Stimulated activated CD4-positive, alpha-beta T cell treated with anti-CD3 and anti-CD28 coated beads, Interleukin-12 subunit alpha, Interleukin-12 subunit beta, amount 100 ng/mL, for 4 hours (primary cell): ENCODE measurements at places on chromosomes 13 and 19.

GRCh38 chr13:91242652-91243051, 104.8 kb upstream of the MIR17HG start:
- no peak for DNase-seq

- DNase-seq: no peak
Observed at GRCh38 chr13:33611121-33611805, 206.7 kb upstream of the RFC3 start.

- no peak for DNase-seq
Observed at GRCh38 chr13:29471551-29471950, 123.9 kb downstream of the SLC7A1 start.

DNA sequence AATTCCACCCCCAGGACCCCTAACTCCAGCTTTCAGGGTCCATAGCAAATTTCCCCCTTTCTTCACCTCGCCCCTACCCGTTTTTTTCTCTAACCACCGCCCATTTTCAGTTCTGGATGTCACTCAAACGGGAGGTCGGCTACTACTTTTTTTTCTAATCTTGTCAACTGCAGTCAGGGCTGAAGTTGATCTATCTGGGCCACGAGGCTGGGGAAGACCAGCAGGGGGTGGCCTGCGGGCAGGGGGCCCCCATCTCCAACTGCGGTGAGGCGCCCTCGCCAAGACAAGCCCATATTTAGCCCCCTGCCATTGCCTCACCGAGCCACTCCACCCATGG, 748 bp downstream of the LHFPL6 start:
- DNase-seq: peak; percentile 6

GRCh38 chr13:20826843-20827560, 53.2 kb upstream of the EEF1AKMT1 start:
- DNase-seq: no peak

- DNase-seq: no peak
Observed at GRCh38 chr13:79228972-79229371, 177.1 kb downstream of the RBM26 start.

GRCh38 chr13:36405151-36405550, 27.1 kb upstream of the CCNA1 start:
- DNase-seq: no peak

- DNase-seq: no peak
Observed at GRCh38 chr19:8811315-8812172, 20.6 kb downstream of the ZNF558 start.

DNA sequence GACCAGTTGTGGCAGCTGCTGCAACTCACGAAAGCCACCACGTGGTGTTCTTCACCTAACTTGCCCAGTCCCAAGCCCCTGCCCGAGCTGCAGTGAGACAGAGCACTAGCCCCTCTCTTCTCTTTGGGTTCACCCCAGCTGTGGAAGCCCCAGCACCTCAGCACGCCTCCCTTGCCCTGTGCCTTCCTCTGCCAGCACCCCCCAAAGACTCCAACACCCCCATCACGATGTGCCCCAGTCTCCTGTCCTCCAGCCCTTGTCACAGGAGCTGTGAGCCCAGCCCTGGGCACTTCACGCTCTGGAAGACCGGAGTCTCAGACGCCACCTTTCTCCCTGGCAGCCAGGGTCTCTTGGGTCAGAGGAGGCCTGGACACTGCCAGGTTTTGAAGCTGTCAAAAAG, 2.2 kb upstream of the ZNF135 start:
- DNase-seq: no peak

GRCh38 chr13:39918620-39919236, 263.3 kb downstream of the COG6 start:
- DNase-seq: no peak

GRCh38 chr19:41753159-41753558, 2.2 kb upstream of the CEACAM6 start:
- DNase-seq: peak; percentile 81

- DNase-seq: no peak
Observed at GRCh38 chr13:98050041-98050466, 92.8 kb upstream of the FARP1 start.

DNA sequence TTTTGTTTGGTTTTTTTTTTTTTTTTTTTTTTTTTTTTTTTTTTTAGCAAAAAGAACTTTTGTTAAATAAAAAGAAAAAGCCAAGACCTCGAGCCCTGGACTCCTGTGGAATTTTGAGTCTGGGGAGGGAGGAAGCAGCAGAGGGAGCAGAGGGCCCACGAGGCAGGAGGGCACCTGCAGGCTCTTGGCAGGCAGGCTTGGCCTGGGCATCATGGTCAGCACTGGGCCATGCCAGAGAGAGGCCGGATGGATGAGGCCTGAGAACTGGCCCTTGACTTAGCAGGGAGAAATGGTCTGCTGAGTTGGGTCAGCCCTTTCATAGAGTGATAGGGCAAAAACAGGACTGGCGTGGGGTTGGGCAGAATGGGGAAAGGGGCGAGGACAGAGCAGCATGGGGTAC, 100.4 kb downstream of the GPR12 start:
- DNase-seq: no peak

- DNase-seq: no peak
Observed at GRCh38 chr13:29454931-29455481, 140.5 kb downstream of the SLC7A1 start.

DNA sequence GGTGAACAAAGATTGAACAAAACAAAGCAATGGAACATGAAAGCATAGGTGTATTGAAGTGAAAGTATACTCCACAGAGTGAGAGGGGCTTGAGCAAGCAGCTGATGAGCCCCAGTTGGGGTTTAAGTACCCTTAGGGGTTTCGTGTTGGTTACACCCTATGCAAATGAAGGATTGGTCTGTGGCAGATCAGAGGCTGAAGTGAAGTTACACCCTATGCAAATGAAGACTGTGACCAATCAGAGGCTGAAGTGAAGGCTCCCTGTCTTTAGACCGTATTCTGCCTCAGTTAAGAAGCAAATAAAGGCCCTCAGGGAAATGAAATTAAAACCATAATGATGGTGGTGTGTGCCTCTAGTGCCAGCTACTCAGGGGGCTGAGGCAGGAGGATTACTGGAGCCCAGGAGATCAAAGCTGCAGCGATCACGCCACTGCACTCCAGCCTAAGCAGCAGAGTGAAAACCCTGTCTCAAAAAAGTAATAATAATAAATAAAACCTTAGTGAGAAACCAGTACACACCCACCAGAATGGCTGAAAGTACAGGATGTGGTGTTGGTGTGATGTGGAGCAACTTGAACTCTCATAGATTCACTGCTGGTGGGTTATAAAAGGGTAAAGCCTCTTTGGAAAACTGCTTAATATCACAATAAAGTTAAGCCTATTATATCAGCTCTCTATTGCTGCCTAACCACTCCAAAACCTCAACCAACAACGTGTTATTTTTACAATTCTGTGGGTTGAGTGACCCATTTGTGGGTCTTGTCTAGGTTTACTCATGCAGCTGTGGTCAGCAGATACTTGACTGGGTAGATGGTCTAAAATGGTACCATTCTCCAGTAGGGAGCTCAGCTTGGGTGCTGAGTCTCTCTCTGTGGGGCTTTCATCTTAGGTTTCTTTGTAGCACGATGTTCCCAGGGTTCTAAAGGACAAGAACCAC, 12.8 kb upstream of the UPF3A start:
- DNase-seq: no peak

- DNase-seq: no peak
Observed at GRCh38 chr13:97205465-97205864, 16.7 kb upstream of the MBNL2 start.

DNA sequence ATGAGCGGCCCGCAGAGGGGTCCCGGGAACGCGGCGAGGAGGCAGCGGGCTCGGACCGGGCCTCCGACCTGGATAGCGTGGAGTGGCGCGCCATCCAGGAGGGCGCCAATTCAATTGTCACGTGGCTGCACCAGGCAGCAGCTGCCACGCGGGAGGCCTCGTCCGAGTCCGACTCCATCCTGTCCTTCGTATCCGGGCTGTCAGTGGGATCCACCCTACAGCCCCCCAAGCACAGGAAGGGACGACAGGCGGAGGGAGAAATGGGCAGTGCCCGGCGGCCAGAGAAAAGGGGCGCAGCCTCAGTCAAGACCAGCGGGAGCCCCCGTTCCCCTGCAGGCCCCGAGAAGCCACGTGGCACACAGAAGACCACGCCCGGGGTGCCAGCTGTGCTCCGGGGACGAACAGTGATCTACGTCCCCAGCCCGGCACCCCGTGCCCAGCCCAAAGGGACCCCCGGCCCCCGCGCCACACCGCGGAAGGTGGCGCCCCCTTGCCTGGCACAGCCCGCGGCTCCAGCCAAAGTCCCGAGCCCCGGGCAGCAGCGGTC, 10.7 kb downstream of the C19orf25 start:
- no peak for DNase-seq

GRCh38 chr19:41016488-41017071, 25.5 kb downstream of the CYP2B6 start:
- no peak for DNase-seq

DNA sequence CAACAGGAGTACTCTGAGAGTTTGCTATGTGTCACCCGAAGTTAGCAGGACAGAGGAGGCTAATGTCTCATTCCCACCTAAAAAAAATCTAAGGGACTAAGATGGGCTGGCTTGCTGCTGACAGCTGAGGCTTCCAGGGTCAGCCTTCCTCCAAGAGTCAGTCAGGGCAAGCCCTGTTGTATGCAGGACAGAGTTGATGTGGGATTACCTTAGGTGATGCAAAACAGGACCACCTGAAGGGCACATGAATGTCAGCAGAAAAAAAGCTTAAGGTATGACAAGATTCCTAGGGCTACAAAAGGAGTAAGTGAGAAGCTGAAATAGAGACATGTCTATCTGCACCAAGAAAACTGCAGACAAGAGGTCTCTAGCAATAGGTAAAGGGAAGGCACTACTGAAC, 151.5 kb downstream of the NHLRC3 start:
- DNase-seq: no peak

DNA sequence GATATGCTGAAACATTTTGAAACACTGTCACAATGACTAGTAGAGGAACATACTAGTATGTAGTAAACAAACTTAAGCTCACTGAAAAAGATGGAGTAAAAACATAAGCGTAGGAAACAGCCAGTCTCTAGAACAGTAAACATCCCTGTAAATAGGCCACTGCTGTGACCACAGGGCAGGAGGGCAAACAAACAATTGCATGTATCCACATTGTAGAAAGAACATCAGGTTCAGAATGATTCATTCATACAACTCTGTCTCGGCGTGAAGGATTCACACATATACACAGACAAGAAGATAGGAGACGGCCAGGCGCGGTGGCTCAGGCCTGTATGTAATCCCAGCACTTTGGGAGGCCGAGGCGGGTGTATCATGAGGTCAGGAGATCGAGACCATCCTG, 390.1 kb downstream of the IRS2 start:
- no peak for DNase-seq

GRCh38 chr19:38134540-38135149, 89.4 kb downstream of the DPF1 start:
- peak; percentile 6 for DNase-seq

GRCh38 chr13:103134271-103134670, 68.1 kb upstream of the SLC10A2 start:
- DNase-seq: no peak

GRCh38 chr13:84885868-84886267, 913.4 kb downstream of the SLITRK6 start:
- no peak for DNase-seq

- DNase-seq: no peak
Observed at GRCh38 chr13:65966991-65967451, 1263.1 kb downstream of the PCDH9 start.

- DNase-seq: no peak
Observed at GRCh38 chr13:47959468-47960247, 41.4 kb downstream of the SUCLA2 start.

DNA sequence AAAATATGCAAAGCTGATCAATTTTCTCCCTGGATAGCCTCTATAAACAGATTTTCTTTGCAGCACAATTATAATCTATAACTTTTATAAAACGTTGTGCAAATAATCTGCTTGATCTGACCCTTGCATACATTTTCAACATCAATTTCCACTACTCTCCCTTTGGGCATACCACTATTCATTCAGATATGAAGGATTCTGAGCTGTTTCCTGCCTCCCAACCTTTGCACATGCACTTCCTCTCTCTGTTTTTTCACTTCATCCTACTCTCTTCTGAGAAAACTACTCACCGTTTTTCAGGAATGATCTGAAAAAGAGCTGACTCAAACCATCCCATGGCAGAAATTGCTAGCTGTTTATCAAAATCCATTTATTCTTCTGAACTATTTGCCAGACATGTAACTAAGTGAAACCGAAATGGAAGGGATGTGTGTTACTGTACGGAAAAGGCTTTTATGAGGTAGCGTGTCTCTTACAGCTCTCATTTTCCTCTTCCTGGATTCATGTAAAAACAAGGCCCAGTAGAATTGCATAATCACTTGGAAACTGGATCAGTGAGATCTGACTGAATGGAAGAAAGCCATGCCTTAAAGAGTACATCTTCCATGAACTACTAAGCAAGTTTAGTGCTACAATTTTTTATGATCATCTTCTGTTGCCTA, 1447.3 kb upstream of the MIR17HG start:
- no peak for DNase-seq

GRCh38 chr19:2616741-2617392, 85.6 kb downstream of the GNG7 start:
- DNase-seq: no peak

DNA sequence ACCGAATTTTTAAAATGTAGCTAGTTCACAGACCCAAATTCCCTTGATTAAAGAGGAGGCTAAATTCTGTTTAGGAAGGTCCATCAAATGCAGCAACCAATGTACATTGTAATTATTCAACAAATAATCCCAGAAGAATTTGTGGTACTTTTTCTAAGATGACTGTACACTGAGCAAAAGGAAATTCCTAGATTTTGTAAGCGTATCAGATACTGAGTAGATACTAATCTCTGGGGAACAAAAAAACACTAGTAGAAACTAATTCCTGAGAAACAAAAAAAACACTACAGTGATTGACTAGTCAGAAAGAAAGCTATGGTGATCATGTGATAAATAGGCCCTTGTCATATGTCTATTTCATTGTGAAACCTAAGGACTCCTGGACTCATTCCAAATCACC, 246.1 kb downstream of the PCDH17 start:
- no peak for DNase-seq

DNA sequence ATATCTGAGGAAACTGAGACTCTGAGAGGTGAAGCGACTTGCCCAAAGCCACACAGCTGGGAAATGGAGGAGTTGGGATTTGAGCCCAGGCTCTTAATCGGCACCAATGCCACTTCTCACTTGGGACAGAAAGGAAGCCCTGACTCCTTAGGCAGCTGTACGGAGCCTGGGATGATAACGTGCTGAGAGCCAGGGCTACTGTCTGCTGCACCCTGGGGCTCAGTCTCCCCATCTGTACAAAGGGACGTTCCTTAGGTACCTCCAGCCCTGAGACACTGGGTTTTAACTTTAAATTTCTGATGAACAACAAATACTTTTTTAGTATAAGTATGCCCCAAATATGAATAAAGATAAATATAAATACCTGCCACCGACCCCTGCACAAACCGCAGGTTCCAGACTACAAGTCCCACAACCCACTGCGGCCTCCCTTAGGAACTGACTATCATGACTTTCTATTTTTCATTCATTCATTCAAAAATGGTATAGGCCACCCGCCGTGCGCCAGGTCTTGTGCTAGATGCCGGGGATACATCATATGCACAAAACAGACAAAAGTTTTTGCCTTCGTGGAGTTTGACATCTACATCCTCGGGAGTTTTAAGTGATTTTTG, 776 bp upstream of the NCLN start:
- DNase-seq: peak; percentile 62
